ENCODE measurements at places on chromosomes 12 and 14. TPM values are rescaled to one million over a fixed set of nuclear protein-coding genes. Genes with fewer than 3 reads are reported as not detected.

LRCOL1 gene
- total RNA-seq, result not detected

LALBA gene
- not detected for total RNA-seq

DNA sequence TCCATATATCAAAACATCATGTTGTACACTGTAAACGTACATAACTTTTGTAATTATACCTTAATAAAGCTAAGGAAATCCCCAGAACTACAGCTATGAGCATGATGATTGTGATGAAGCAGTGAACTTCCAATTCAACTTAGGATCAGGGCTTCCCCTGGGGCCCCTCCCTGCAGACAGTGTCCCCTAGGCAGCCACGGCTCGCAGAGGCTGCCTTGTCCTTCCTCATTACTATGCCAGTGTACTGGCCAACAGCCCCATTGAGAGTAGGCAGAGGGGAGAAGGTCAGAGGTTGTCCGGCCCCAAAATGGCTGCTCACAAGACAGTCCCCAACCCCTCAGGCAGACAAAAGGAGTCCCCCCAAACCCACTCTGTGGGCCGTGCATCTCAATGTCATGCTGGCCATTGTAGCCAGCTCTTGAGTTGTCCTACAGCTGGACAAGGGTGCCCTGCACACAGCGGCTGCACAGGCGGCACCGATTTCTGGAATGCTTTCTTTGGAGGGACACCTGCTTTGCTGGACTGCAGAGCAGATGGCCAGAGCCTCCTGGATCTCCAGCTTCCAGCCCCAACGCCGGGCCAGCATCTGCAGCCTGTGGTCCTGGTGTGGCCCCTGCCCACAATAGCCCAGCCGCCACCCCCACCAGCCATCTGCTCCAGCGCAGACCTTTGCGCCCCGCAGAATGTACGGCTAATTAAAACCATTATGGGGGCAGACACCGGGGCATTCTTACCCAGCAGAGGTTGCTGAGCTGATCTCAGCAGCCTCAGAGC is 46.1 kb downstream of the NIN start:
- peak; percentile 76 for DNase-seq

DNA sequence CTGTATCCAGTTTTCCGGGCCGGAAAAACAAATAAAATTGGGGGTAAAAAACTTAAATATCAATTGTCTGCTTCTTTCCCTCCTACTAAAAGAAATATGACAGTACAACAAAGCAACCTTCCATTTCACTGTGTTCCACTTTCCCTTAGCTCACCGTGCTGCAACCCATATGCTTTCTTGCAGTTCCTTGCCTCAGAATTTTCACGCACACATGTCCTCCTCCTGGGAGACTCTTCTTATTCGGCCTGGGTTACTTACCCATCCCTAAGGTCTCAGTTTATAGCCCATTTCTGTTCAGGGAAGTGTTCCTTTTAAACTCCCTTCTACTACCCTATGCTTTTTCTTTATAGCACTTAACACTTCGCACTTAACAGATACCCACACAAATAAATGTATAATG is 4.5 kb upstream of the MAGOHB start:
- DNase-seq, result no peak

DNA sequence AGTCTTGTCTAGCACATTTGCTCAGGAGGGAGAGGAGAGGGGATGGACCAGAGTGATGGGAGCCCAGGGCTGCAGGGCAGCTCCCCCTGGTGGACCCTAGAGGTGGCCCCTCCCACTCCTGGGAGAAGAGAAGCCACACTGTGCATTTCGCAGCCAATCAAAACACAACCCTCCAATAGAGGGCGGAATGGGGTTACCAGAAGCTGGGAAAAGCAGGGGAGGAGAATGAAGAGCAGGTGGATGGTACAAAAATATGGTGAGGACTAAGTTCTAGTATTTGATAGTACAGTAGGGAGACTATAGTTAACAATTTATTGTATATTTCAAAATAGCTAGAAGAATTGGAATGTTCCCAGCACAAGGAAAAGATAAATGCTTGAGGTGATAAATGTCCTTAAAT is 23.6 kb downstream of the VASH1 start:
- peak; percentile 87 for DNase-seq

- no peak for DNase-seq
These were observed 20.1 kb downstream of the GCH1 start for GRCh38 chr14:54882521-54882920.

AQP6 gene
- 0.37 TPM for total RNA-seq

DNA sequence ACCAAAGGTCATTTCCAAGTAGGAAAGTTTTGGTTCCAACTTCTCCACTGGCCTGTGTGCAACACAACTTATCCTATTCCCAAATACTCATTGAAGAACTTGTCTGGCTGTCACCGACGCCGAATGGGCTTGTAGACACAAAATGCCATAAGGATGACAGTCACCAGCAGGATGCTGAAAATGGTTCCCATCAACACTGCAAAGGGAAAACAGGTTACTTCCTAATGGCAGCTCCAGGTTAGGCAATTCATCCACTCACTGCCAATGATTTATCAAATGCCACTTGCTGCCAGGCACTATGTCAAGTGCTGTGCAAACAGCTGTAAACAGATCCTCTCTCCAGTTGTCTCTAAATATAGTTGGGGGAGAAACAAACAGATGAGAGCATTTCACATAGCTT is 6.1 kb downstream of the C12orf76 start:
- DNase-seq, result no peak

ANKRD33 gene
- total RNA-seq, result not detected

RNFT2 gene
- total RNA-seq, result 55.8 TPM

PLCZ1 gene
- not detected for total RNA-seq

DNA sequence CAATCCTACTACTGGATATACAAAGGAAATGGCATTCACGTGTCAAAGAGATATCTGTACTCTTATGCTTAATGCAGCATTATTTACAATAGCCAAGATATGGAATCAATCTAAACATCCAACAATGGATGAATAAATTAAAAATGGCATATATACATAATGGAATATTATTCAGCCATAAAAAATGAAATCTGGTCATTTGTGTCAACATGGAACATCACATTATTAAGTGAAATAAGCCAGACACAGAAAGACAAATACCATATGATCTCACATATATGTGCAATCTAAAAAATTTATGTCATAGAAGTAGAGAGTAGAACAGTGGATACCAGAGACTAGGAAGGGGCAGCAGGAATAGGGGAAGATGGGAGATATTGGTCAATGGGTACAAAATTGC is 228.8 kb upstream of the TBX3 start:
- DNase-seq, result no peak

GRCh38 chr14:57485635-57486034 is 8.0 kb downstream of the CCDC198 start:
- DNase-seq, result no peak

DNA sequence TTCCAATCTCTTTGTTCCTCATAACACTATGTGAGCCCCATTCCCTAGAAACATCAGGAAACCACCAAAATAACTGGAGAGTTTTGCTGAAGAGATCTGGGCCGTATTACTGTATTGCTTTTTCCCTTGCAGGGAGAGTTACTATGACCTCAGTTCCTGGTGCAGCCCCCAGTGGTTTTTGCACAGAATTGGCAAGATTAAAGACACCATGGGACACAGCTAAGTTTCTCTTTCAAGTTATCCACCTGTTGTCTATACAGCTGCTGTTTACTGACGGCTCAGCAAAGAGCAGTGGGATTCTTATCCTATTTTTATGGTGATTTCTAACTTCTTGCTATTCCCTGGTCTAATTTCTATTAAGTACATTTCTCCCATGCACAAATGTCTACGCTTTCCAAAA is 77.1 kb upstream of the SLC35F4 start:
- no peak for DNase-seq

OR4K14 gene
- total RNA-seq, result not detected

ART4 gene
- not detected for total RNA-seq

- no peak for DNase-seq
These were observed 22.6 kb upstream of the PKP2 start for GRCh38 chr12:32918890-32919801.

DNA sequence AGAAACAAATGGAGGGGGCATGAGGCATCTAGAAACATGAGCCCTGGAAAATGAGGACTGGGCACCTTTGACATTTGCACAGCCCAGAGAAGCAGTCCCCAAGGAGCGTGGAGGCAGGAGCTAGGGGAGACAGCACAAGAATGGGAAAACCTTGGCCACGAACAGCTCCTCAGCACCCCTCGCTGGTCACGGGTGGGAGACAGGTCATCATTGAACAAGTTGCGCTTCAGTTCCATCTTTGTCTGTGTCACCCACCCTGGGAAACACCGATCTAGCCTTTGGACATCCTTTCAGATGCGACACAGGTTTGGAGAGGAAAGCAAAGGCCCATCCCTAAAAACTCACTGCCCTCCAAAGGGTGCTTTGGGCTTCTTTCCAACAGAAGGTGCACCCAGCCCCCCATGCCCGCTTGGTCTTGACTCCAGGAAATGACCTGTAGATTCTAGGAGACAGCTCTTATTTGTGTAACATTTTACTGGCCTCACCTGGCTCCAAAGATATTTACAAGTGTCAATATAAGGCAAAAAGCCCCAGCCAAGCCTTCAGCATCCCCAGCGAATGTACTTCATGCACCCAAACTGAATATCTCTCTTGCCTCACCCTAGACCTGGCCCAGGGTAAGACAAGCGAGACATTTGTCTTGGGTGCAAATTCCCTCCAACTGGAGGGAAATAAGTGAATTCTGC is 28.8 kb upstream of the CLMN start:
- DNase-seq, result no peak

DNA sequence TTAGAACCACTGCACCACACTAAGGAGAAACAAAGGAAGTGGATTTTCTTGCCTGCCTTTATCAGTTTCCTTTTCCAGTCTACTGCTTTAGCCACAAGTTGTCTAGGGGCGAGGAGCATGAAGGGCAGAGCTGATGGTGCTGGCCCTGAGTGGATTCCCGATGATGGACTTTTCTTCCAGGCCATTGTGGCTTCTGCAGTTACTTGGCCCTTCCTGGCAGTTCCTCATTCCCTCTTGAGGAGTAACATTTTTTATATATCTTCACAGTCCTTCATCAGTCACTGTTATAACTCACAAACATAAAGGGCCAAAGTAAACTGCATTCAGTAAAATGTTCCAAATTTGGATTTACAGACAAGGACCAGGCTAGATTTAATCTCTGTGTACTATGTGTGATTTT is 61.2 kb upstream of the SRSF5 start:
- DNase-seq, result no peak

PPFIBP1 gene
- 43.0 TPM for total RNA-seq

GRCh38 chr14:77100961-77101360 is 2.9 kb downstream of the CIPC start:
- DNase-seq, result no peak

DNA sequence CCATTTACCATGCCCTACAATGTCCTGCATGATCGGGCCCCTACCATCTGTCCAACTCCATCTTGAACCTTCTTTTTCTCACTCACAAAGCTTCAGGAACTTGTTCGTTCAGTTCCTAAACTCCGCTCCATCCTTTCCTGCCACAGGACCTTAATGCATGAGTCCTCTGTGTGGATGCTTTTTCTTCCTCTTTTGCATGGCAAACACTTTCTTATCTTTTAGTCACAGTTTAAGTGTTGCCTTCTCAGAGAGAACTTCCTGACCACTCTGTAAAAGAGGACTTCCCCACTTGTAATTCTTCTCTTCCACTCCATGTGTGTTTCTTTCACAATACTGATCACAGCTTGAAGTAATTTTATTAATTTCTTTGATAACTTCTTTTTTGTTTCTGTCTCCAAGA is 54.4 kb upstream of the ETV6 start:
- DNase-seq, result no peak

DNA sequence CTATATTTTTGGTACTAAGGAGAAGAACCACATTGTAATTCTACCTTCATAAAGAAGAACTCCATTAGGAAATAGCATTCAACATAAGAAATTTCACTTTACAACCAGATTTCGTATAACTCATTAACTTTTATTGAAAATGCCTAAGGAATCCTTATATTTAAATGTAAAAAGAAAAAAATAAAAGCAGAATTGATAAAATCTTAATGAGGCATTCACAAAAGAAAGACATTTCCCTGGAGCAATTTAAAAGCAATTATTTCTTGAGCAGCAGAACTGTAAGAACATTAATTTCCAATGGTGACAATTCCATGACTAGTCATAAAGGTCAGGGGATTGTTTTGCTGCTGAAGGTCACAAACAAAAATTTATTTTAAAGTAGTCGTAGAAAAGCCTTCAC is 1192.8 kb upstream of the TMEM132C start:
- no peak for DNase-seq

Data from glutamatergic neuron (in vitro differentiated cells).